ENCODE measurements at places on chromosomes 3 and 15. TPM values are rescaled to one million over a fixed set of nuclear protein-coding genes. Genes with fewer than 3 reads are reported as not detected.

DNA sequence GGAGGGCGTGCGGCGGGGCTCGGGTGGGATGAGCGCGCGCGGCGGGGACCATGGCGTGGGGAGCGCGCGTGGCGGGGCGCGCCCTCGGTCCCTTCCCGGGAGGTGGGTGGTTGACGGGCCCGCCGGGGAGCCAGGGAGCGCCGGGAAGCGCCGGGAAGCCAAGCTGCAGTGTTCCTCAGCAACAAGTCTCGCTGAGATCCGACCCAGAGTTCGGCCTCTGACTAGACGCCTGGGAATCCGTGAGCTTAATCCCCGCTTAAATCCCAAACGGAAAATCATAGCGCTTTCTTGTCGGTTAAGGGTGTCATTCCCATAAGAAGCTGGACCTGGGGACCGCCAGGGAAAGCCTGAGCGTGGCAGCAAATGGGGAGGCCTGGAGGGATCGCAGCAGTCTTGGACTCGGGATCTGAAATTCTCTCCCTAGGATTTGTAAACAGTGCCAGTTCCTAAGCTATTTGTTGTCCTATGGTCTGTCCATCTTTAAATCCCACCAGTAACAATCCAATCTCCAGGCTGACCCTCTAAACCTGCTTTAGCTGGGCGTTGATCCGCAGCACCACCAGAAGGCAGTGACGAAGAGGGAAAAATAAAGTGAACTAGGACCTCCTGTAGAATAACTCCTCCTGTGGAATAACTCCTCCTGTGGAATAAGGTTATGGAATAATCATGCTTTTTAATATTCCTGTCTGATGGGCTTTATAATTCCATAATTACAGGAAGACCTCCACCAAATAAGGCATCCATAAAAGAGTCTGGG, 570 bp upstream of the NEDD4 start:
- DNase-seq, result no peak

GRCh38 chr3:27655547-27655946, 66.6 kb downstream of the EOMES start:
- no peak for DNase-seq

GRCh38 chr3:25433868-25434267, 5.8 kb downstream of the RARB start:
- DNase-seq, result no peak

SLC12A1 gene
- not detected for polyA plus RNA-seq

CALML4 gene
- polyA plus RNA-seq, result 3.2 TPM

IGSF11 gene
- 8.9 TPM for polyA plus RNA-seq

GRCh38 chr3:69178838-69179739, 56.7 kb upstream of the LMOD3 start:
- no peak for DNase-seq

SORD gene
- polyA plus RNA-seq, result 25.0 TPM

ZNF717 gene
- 8.6 TPM for polyA plus RNA-seq

- DNase-seq, result peak; percentile 44
These were observed 19.0 kb downstream of the ACAA1 start for GRCh38 chr3:38117748-38118420.

- no peak for DNase-seq
These were observed 157.0 kb downstream of the RYR3 start for GRCh38 chr15:33467816-33468163.

FANCD2OS gene
- polyA plus RNA-seq, result not detected

GRCh38 chr3:172186607-172187006, 147.2 kb downstream of the FNDC3B start:
- no peak for DNase-seq

INKA1 gene
- polyA plus RNA-seq, result 0.25 TPM

TRIP4 gene
- polyA plus RNA-seq, result 19.7 TPM

GRCh38 chr3:190826018-190826417, 36.5 kb downstream of the GMNC start:
- DNase-seq, result no peak

- no peak for DNase-seq
These were observed 3.3 kb upstream of the CNTN3 start for GRCh38 chr3:74617776-74618175.

DNA sequence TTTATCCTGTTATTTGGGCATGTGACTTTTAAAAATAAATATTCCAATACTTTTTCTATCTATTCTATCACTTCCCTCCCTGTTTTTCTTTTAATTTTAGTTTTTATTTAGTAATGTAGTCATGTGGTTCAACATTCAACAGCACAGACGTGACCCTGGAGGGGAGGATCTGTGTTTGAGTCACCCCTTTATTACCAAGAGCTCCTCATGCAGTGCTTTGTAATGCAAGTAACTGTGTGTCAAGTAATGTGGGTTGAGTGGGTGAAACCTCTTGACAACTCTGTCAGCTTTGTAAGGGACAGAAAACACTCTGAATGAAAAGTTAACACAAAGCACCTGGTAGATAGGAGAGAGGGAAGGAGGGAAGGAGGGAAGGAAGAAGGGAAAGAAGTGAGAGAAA, 89.7 kb upstream of the FGF12 start:
- DNase-seq, result no peak

DNA sequence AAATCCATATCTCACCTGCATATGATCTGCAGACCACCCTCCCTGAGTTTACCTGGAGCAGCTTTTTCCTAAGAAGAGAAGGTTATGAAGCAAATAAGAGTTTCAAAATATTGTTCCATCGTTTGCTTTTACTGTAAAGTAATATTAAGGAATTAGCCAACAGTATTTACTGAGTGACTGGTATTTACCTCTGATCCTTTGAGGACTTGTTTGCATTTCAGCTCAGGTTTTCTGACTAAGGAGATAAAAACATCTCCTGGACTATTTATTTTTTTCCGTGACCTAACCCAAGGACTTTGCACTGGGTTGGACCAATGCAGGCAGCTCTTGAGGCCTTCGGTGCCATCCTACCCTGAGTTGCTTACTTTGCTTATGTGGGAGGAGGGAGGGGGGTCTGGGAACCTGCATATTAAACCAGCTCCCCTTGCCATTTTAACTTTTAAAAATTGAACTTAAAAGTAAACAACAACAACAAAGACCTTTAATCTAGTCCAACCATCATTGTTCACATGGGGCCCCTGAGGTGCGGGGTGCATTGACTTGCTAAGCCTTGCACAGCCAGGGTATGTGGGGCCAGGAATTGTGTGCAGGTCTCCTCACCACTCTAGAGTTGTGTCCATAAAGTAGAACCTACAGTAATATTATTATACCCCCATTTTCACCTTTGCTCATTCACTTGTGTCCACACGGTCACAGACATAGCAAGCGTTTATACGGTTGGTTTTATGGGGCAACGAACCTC, 39.3 kb downstream of the TRAK1 start:
- no peak for DNase-seq

DNA sequence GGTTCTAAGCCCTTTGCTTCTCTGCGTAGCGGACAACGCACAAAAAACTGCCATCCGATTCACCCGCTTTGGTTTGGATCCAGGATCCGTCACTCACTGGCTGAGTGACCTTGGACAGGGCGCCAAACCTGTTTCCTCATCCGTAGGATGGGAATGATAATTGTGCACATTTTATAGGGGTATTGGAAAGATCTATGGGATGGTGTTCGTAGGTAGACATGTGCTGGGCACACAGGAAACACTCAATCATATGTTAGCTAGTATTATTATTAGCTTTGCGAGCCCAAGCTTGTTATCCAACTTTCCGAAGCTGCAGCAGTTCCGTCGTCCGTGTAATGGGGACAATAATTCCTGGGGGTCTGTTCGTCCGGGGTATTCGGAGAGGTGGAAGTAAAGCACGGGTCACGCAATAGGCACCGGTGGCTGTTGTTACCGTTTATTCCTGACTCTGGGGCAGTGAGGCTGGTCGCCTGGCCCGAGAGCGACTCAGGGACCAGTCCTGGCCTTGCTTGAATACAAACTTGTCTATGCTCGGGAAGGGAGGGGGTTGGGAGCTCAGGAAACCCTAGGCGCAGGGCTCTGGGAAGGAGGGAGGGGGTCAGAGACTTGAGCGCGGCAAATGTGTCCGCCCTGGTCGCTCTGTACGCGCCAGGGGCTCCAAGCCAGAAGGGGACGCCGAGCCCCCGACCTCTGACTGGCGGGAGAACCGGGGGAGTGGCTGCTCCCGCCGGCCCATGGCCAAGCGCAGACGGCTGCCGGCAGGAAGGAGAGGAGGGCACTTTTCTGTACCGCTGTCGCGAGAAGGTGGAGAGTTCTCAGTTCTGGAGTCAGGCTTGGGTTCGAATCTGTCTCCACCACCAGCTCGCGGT, 1.3 kb downstream of the SPSB4 start:
- no peak for DNase-seq

PIERCE2 gene
- 1.5 TPM for polyA plus RNA-seq

DNA sequence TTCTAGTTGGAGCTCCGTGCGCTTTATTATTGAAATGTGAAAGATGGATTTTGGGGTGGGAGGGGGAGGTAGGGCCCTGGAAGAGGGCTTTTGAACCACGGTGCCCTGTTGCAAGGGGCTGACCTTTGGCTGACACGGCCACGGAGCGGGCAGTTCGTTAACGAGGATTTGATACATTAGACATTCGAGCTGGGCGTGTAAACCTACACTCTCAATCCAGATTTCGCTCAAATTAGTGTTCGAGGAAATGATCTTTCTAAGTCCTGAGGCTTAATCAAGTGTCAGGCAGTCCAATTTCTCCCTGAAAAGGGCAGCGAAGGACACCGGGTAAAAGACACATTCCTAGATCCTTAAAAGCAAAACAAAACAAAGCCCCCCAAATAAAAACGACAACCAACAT, 13.0 kb downstream of the ZIC1 start:
- no peak for DNase-seq

- DNase-seq, result peak; percentile 76
These were observed 672 bp upstream of the KY start for GRCh38 chr3:134651347-134652041.

DNA sequence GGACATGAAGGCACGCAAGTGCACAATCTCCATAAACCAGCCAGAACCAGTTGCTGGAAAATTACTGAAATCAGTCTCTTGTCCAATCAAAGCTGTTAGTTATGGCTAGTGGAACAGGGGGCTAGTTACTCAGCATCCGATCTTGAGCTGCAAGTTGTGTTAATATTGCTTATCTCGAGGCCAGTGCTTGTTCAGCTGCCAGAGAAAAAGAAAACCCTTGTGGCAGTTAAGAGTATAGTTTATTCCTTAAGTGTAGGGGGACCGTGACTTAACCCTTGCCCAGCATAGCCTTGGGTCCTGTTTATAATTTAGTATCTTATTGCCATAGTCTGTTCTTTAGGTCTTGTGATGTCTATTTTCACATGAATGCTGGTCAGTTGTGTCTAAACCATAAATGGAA, 268.5 kb downstream of the CD47 start:
- no peak for DNase-seq

TMC3 gene
- polyA plus RNA-seq, result not detected

DNA sequence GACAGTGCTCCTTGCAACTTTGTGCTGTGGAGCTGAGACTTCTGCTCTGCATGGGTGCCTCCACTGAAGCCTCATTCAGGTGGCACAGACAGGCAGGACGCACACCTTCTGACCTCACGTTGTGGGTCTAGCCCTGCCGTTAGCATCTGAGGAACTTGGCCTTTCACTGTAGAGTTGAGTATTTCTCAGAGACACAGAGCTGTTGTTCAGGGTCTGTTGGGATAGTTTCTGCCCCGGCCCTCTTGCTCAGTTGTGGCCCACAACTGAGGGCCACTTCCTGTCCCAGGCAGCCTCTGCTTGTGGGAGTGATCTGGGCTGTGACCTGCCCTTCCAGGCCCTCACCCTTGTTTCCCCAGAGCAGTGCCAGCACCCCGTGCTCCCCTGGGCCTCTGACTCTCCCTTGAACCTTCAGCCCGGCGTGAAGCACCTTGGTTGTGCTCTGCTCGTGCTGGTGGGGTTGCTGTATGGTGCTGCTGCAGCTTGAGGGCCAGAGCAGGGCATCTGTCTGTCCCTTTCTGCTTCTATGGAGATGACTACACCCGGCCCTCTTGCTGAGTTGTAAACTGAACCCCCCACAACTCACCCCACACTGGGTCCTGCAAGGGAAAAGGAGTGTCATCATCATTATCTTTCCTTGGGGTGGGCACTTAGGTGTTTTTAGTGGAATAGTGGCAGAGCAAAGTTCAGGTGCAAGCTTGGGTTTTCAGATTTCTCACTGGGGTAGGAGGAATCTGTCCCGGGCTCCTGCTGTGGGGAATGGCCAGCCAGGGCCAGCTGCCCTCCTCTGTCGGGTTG, 11.7 kb downstream of the BAHD1 start:
- DNase-seq, result no peak

SLC12A8 gene
- 11.0 TPM for polyA plus RNA-seq

DNA sequence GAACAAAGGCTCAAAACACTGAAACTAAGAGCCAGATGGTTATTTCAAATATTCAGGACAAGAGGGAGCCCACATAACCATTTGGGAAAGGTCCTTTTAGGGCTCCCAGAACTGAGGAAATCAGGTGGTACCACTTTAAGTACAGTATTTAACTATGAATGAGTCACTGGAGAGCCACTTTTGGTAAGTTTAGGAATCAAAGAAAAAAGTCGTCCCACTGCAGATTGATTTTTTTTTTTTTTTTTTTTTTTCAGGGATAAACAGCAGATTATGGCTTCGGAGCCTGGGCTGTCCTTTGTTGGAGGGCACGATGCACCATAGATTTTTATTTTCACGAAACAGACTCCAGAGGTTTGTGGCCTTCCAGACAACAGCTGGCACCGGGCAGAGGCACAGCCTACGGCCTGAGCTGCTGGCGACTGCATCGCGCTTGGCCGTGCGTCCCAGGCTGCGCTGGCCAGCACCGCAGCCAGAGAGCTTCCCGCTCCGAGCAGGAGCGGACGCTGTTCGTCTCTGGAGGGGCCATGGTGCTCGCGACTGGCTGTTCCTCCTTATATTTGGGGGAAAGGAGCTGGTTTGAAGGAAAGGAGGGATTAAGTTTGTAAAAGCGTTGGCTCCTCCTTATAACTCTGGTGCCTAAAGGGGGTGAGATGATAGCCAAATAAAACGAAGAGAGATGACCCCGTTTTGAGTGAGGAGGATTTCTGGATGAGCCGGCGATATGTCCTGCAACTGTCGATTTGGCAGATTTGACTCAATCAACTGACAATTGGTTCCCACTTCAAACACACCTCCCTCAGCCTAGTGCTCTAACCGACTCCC, 152.9 kb upstream of the GOLIM4 start:
- DNase-seq, result no peak
